ENCODE measurements at places on chromosomes 11 and 22.

DNA sequence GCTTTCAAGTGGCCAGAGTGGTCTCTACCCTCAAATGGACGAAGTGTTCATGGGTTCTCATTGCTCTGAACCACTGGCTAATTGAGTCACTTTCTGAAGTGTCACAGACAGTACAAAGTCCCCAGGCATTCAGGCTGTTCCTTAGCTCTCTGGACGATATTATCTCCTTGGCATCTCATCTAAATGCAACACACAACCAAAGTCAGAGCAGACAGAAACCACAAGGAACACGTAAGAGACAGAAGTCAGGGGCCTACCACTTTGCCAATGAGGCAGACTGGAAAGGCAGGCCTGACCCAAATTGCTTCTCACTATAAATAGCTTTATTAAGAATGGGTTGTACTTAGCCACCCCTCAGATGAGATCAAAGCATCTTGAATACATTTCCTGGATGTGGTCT lies 29.0 kb upstream of the LDLRAD3 start:
- no peak overlapping the region for H3K27ac ChIP-seq
- DNase-seq, result no peak
- H3K4me1 ChIP-seq, result no peaks in the 10 kb centered on the region

DNA sequence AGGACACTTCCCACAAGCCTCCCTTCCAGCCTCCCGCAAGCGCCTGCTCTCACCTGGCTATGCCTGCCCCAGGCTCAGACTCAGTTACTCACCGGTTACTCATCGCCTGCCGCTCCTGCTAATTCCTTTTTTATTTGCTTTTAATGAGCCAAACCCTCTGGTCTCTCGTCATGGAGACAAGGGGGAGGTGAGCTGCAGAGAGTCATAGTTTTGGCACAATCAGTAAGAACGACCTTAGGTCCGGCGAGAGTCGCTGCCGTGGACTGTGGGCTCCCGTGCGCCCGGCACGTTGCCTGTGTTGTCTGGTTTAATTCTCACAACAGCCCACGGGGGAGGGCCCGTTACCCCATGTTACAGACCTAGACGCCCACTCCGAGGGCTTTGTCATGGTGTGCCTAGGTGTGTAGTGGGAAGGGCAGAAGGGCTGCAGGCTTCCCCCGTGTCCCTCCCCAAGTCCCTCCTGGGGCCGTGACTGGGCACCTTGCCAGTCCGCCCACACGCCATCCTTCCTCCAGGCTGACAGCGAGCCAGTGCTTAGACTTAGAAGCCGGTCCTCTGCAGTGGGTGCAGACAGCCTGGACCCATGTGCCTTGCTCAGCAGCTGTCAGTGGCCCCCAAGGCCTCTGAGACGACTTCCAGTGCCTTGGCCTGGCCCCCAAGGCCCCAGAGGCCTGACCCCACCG lies 42.2 kb downstream of the WNT7B start:
- H3K27me3 ChIP-seq, result no peaks in the 10 kb centered on the region
- H3K4me1 ChIP-seq, result no peaks in the 10 kb centered on the region
- no peak overlapping the region for H3K4me3 ChIP-seq

- H3K4me3 ChIP-seq, result no peak overlapping the region
- no peaks in the 10 kb centered on the region for H3K36me3 ChIP-seq
- H3K27me3 ChIP-seq, result no peaks in the 10 kb centered on the region
Measured at GRCh38 chr11:67572747-67573419, 10.7 kb upstream of the GSTP1 start.

GRCh38 chr11:337711-338110 lies 17.1 kb upstream of the IFITM3 start:
- H3K4me1 ChIP-seq, result peaks cover 7% of the 10 kb centered on the region
- no peak overlapping the region for H3K4me3 ChIP-seq
- H3K27ac ChIP-seq, result no peak overlapping the region
- DNase-seq, result no peak

- no peaks in the 10 kb centered on the region for H3K27me3 ChIP-seq
- peak overlapping the region; percentile 60 for H3K27ac ChIP-seq
- H3K4me1 ChIP-seq, result peaks cover 3% of the 10 kb centered on the region
- H3K4me3 ChIP-seq, result no peak overlapping the region
- no peaks in the 10 kb centered on the region for H3K36me3 ChIP-seq
Measured at GRCh38 chr22:45757068-45757467, 85.4 kb downstream of the ATXN10 start.

GRCh38 chr11:133414506-133414905 lies 117.8 kb downstream of the OPCML start:
- no peaks in the 10 kb centered on the region for H3K27me3 ChIP-seq
- H3K36me3 ChIP-seq, result no peaks in the 10 kb centered on the region

DNA sequence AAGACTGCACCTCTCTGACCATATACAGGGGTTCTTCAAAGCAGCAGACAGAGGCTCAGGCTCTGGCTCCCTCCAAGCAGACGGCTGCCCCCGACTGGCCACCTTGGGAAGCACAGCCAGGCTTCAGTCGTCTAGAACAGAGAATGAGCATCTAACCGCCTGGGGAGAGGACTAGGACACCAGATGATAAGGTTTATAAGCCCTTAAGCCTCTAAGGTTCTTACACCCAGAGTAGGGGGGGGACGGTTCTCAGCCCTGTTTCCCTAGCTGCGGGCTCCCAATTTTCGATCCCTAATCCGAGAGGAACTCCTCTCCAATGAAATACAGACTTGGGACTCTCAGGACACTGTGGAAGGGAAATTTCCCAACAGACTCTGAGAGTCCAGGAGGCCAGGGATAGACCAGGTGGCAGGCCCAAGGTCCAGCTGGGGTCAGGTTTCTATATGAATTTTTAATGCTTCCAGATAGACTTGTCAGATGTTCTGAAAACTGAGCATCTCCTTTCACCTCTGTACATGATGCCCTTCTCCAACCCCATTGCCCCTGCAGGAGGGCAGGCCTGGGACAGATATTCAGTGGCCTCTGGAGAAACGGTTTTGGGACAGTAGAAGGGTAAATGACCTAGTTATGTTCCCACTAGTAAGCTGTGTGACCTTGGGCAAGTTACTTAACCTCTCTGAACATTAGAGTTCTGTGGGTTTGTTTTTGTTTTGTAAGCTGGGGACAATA lies 20.2 kb downstream of the RTN4RL2 start:
- peaks cover 4% of the 10 kb centered on the region for H3K4me1 ChIP-seq
- H3K36me3 ChIP-seq, result no peaks in the 10 kb centered on the region
- peak; percentile 92 for DNase-seq
- H3K27ac ChIP-seq, result no peak overlapping the region
- peaks cover 15% of the 10 kb centered on the region for H3K27me3 ChIP-seq

DNA sequence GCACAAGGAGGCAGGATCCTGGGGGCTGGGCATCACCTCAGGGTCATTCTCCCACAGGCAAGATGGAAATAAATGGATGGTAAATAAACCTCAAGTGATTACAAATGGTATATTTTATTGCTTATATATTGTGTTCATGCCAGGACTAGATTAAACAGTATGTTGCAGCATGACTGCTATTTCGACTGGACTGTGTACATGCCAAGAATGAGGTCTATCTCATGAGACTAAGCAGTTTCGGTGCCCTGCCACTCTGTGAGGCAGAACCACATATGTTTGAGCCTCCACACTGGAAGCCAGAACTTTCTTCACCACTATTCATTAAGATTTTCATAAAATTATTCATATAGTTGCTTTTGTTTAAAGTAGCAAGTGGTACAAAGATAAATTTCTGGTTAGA lies 140.2 kb downstream of the DDX10 start:
- H3K27ac ChIP-seq, result no peak overlapping the region
- peaks cover 2% of the 10 kb centered on the region for H3K4me1 ChIP-seq
- no peak overlapping the region for H3K4me3 ChIP-seq

DNA sequence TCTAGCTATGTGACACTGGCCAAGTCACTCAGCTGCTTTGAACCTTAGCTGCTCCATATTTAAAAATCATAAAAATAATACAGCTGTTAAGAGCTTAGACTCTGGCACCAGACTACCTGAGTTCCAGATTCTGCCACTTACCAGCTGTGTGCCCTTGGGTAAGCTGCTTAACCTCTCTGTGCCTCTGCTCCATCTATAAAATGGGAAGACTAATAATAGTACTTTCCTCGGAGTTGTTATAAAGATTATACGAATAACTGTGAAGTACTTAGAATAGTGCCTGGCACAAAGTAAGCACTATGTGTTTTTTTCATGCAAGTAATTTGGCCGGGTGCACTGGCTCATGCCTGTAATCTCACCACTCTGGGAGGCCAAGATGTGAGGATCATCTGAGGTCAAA lies 1.4 kb downstream of the HDHD5 start:
- peaks cover 4% of the 10 kb centered on the region for H3K4me1 ChIP-seq
- H3K27me3 ChIP-seq, result no peaks in the 10 kb centered on the region
- H3K36me3 ChIP-seq, result no peaks in the 10 kb centered on the region
- no peak for DNase-seq
- no peak overlapping the region for H3K4me3 ChIP-seq

DNA sequence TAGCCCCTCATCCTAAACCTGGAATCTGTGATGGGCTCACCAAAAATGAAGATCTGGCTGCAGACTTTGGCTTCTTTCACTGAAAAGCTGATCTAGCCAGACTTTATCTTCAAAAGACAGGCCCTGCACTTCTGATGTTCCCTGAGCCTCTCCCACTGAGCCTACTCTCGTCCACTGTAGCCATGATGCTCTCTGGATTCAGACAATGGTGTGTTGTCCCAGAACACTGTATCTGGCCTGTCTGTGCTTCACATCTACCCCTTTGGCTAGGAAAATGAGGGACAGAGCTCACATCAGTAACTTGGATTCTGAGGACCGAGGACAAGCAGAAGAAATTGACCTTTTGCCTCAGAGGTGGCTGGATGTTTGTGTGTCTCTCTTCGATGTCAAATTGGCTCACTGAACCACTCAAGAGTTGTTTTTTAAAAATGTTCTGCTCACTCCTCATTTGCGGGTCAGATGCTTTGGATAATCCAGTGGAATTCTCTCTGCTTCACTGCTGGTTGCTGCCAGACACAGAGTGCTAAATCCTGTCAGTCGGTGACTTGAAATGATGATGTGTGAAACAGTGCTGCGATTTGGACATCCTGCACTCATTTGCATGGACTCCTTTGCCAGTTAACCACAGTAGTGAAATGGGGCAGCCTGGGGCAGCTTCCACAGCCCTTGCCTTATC lies 67.5 kb downstream of the ARFGAP2 start:
- peak; percentile 31 for DNase-seq
- H3K4me3 ChIP-seq, result no peak overlapping the region
- no peaks in the 10 kb centered on the region for H3K27me3 ChIP-seq
- no peak overlapping the region for H3K27ac ChIP-seq
- peaks cover 7% of the 10 kb centered on the region for H3K4me1 ChIP-seq
- no peaks in the 10 kb centered on the region for H3K36me3 ChIP-seq

GRCh38 chr22:26970809-26971394 lies 313.5 kb downstream of the MIAT start:
- no peak overlapping the region for H3K4me3 ChIP-seq
- no peaks in the 10 kb centered on the region for H3K4me1 ChIP-seq
- H3K27me3 ChIP-seq, result no peaks in the 10 kb centered on the region
- H3K36me3 ChIP-seq, result no peaks in the 10 kb centered on the region

DNA sequence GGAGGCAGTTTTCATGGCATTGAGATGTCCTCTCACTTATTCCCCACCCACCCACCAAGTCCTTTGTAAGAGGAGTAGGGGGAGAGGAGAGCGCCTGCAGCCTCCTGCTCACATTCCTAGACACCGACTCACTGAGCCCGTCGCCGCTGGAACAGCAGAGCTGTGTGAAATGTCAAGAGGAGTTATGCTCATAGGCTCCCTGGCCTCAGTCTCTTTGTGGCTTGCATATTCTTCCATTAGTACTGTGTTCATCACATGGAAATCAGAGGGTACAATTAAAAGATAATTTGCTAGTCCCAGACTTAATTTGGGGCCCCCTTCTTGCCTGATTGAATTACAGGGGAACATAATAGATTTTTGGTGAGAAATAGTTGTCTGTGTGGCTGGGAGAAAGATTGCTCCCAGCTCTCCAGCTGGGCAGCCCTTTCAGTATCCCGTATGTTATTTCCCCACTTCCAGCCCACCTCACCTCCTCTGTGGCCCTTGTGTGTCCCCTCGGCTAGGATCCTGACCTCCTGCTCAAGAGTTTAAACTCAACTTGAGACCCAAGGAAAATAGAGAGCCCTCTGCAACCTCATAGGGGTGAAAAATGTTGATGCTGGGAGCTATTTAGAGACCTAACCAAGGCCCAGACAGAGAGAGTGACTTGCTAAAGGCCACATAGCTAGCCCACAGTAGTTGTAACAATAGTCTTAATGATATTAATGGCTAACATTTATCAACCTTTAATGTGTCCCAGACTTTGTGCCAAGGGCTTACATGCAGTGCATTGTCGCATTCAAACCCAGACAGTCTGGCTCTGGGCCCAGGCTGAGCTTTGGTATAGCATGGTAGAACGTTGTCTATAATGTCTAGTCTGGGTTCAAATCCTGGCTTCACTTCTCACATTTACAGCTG lies 32.2 kb downstream of the LIMK2 start:
- peaks cover 18% of the 10 kb centered on the region for H3K4me1 ChIP-seq
- peak; percentile 97 for DNase-seq
- no peaks in the 10 kb centered on the region for H3K36me3 ChIP-seq
- H3K27me3 ChIP-seq, result no peaks in the 10 kb centered on the region

- H3K36me3 ChIP-seq, result no peaks in the 10 kb centered on the region
- no peaks in the 10 kb centered on the region for H3K27me3 ChIP-seq
- H3K27ac ChIP-seq, result peak overlapping the region; percentile 31
- no peaks in the 10 kb centered on the region for H3K4me1 ChIP-seq
Measured at GRCh38 chr22:30326255-30326705, 461 bp downstream of the TBC1D10A start.

DNA sequence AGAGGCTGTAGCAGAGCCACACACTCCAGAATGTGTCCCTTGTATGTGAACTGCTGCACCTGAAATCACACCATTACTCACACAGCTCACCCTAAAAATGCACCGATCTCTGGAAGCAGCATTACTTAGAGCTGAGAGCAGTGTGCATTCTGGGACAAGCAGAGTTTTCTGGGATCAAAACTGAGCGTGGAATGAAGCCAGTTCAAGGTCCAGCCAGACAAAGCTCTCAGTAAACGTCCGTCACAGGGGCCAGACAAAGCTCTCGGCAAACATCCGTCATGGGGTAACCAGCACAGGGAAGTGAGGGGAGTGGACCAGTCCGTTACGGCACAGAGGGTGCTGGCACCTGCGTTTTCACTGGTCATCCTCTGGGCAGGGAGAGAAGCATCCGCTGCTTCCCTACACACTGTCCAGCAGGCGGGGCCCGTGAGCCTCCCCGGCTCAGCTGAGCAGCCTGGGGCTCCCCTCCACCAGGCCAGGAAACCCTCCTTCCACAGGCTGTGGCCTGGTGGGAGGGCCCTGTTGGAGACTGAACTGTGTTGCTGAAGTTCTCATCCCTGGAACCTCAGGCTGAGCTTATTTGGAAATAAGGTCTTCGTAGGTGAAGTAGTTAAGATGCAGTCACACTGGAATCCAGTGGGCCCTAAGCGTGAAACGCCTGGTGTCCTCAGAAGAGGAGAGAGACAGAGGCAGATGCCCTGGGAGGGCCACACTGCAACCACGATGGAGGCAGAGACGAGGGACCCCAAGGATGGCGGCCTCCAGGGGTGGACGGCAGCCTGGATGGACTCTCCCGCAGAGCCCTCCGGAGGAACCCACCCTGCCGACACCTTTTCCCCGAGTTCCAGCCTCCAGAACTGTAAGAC lies 883.9 kb downstream of the BRD1 start:
- H3K36me3 ChIP-seq, result no peaks in the 10 kb centered on the region
- no peak overlapping the region for H3K4me3 ChIP-seq
- peak; percentile 74 for DNase-seq
- no peaks in the 10 kb centered on the region for H3K27me3 ChIP-seq
- H3K4me1 ChIP-seq, result no peaks in the 10 kb centered on the region
- no peak overlapping the region for H3K27ac ChIP-seq

GRCh38 chr11:68970921-68971636 lies 9.7 kb downstream of the MRGPRD start:
- H3K4me1 ChIP-seq, result no peaks in the 10 kb centered on the region
- H3K27ac ChIP-seq, result no peak overlapping the region
- H3K36me3 ChIP-seq, result no peaks in the 10 kb centered on the region
- H3K27me3 ChIP-seq, result no peaks in the 10 kb centered on the region
- DNase-seq, result no peak
- H3K4me3 ChIP-seq, result no peak overlapping the region
